NCI-H748 treated with DMSO at 0.1 percent for 48 hours (cell line): ENCODE measurements at places on chromosomes 2 and 18.

DNA sequence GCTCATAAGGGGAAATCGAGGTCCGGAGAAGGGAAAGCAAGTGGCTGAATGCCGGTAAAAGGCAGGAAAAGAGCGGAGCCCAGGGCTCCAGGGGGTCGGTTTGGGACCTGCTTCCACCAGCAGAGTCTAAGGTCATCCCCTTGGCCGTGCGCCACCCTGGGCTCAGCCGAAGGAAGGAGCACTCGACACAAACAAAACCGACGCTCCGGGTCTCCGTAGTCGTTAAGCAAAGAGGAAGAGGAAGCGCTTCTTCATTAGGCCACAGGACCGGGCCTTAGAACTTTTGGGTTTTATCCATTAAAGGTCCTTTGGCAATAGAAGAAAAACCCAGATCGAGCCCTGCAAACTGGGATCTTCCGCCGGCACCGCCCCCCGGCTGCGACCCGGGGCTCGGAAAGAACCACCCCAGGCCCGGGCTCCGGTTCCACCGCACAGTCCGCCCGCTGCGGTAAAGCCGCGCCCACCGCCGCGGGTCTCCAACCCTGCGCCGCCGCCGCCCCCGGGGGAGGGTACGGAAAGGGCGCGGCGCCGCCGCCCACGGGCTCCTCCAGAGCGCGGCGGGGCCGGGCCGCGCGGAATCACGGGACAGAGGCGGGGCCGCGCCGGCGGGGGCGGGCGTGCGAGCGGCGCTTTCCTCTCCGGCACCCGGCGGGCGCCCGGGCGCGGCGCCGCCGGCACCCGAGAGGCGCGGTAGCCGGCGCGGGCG lies at the start of gene TTL:
Gene TTL, plus strand, starts transcription at position 629 of the 706 bp plus-strand sequence. CDS start 189 bp downstream, outside the sequence.
- DNase-seq = peak; percentile 39

DNA sequence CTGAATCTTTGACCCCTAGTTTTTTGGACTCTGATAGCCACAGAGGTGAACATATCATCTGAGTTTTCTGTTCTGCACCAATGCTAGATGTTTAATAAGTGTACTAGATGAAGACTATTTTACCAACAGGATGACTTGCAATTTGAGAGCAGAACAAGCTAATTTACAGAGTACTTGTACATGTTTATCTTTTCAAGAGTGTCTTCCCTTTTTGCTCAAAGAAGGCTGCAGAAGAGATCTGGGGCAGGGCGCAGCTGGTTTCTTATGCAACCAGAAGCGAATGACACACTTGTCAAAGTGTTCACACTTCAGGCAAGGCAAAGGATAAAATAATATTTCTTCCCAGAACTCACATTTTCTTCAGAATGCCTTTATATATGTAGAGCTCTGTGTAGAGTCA lies 86.0 kb downstream of the VWA3B start:
- DNase-seq = no peak

DNA sequence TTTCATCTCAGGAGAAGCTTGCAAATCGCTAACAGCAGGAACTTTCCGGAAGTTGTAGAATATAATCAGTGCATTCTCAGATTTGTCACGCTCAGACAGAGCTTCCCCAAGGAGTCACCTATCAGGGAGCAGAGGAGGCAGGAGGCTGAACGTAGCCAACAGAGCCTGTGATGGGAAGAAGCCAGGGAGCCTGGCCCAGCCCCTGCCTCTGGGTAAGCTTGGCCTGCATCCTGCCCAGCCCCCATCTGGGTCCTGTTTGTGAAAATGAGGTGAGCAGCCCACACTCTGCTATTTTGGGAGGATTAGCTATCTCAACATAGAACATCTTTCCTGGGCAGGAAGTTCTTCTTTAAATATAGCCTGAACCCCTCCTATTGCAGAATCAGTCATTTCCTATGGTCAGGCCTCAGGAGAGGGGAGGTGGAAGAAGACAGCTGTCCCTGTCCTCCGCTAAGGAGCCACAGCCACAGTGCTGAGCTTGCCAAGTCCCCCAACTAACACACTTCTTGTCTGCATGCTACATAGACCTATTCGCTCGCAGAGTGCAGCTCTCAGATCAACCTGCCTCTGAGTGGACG lies 19.2 kb upstream of the PKDCC start:
- DNase-seq = no peak

GRCh38 chr2:207319316-207319715 lies 153.6 kb upstream of the KLF7 start:
- DNase-seq = no peak

- DNase-seq = no peak
Observed at GRCh38 chr18:24633121-24633520, 172.7 kb downstream of the HRH4 start.

DNA sequence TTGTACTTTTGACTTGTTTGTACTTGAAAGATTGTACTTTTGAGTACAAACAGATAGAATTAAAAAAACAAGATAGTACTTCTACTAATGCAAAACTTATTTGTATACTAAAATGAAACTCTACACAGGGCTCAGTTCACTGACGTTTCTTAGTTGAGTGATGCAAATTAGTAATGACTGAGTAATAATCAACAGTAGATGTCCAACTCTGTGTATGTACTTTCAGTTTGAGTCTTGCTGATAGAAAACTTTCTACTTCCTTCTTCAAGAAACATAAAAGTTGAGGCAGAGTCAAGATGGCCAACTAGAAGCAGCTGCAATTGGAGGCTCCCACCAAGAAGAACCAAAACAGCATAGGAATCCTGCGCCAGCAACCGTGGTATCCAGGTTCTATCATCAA lies 585.0 kb downstream of the NR4A2 start:
- no peak for DNase-seq

- no peak for DNase-seq
Observed at GRCh38 chr2:63827749-63828148, 13.9 kb upstream of the UGP2 start.

DNA sequence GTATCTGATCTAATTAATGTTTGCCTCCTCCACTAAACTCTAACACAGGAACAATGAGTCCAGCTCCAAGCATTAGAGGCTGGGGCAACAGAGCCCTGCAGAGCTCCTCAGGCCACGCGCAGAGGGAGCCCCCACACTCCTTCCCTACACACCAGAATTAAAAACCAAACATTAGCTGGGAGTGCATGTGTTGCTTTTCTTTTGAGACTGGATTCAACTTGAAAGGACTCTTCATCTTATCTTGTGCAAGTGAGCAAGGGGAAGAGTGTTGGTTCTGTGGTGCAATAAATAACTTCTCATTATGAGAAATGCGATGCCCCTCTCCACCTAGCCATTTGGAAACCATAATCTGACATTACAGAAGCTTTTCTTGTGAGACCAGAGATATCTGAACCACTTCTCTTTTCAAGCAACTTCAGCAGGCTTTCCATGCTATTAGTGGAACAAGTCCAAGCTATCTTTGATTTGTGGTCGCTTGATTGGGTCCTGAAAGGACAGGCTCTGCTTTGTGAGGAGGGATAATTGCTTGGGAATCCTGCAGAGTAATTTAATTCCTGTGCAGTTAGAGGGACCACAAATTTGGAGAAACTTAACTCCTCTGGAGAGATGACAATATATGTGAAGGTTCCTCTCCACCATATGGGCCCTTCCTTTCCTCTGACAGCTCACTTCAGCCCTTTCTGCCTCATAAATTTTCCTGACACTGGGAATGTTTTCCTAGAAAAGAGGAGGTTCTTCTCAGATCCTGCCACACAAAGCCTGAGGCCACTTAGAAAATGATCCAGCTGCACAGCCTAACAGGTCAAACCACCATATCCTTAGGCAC lies 112.5 kb downstream of the ATL2 start:
- no peak for DNase-seq

- no peak for DNase-seq
Observed at GRCh38 chr18:22739061-22739642, 194.0 kb upstream of the RBBP8 start.

DNA sequence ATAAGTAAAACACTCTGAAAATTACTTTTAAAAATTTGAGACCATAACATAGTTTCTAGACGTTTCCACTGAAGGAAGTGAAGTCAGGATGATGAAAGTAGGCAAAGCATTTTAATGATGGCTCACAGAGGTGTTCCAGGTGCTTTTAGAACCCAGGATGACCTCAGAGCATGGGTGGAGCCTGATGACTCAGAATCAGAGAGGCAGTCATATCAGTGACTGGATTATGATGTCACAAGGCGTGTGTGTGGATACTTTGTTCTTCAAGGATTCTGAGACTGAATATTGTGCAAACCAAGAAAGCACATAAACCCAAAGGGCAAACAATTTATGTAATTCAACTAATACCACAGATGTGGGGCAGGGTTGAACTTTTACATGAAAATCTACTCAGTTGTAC lies 208.0 kb upstream of the FBXO11 start:
- no peak for DNase-seq

- DNase-seq = no peak
Observed at GRCh38 chr2:48886919-48887318, 131.4 kb upstream of the LHCGR start.

GRCh38 chr2:241767464-241768250 lies 9.0 kb upstream of the GAL3ST2 start:
- no peak for DNase-seq

DNA sequence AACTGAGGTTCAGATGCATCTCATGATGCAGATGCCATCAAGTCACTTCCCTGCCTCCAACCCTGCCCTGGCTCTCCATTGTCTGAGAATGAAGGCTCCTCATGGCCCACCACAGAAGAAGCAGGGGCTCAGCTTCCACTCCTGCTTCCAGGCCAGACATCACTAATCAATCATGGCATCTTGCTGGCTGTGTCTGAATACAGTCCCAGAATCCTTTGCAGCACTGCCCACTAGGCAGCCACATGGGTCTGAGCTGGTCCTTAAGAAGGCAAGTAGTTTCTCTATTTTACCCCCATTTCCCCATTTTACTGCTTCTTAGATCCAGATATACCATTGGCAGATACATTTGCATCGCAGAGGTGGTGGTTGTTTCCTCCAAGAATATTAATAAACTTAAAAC lies 7.3 kb downstream of the ASPRV1 start:
- DNase-seq = no peak

DNA sequence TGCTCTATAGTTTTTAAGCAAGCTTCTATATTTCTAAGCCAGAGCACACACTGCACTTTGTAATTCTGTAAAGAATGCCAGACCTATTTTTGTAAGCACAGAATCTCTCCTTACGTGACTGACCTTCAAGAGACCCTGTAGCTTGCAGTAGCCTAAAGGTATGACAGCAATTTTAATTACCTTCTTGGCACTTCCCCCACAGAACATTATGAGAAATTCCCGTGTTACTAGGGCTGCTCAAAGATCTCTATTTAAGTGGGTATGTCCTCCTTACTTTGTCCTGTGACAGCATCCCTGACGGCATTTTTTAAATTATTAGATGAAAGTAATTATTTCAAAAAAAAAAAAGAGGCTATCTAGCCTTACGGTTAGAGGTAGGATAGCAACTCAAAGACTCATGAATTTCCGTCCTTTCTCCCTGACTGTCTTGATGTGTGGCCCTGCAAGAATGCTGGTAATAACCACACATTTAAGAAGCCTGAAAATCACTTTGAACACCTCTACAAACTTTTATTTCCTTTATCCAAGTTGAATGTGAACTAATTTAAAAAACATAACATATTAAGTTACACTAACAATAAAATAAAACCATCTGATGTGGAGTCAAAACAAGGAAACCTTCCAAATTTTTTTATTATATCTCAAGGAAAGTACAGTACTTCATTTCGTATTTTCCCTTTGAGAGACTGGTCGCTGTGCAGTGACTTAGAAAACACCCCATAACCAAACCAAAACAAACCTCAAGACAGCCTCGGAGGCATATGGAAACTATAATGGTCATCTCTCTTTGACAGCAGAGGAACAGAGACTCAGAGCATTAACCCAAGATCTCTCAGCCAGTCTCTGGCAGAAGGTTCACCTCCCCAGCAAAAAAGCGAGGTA lies 54.9 kb downstream of the THUMPD2 start:
- no peak for DNase-seq

DNA sequence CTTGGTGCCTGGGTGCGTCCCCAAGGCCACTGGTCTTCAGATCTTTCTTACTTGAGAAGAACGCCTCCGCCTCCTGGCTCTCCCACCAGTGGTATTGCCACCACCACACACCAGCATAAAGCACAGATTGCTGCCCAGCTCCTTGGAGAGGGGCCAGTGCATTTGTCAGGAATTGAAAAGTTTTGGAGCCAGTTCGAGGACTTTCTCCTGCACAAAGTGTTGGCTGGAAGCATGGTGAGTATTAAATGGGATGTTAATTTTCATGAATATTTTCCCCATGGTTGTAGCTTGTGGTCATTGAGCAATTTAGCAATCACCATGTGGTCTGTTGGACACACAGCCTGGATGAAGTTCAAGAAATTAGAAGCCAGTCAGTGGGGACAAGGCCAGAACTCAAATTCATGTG lies 684.6 kb upstream of the FANCL start:
- DNase-seq = no peak
